ENCODE measurements at places on chromosomes 6 and 20.

DNA sequence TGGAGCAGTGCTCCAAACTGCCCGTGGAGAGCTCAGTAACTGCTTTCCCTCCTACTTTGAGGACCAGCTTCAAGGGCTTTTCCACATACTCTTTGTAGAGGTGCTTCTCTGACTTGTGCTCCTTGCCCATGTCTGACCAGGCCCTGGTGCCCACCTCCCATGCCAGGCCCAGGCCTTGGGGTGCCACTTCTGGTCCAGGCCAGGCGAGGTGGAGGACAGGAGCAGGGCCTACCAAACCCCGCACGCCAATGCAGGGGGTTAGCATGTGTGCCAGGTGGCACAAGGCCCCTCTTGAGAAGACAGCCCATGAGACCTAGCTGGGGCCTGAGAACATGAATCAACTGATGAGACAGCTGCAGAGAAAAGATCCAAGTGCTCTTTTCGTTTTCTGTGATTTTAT, 47.0 kb upstream of the PLN start:
- DNase-seq = no peak

GRCh38 chr6:12485226-12485764, 195.1 kb downstream of the EDN1 start:
- DNase-seq = no peak

- DNase-seq = no peak
Measured at GRCh38 chr6:149458196-149458595, 26.6 kb downstream of the ZC3H12D start.

- DNase-seq = no peak
Measured at GRCh38 chr6:84553527-84553926, 210.9 kb downstream of the TBX18 start.

GRCh38 chr20:59120491-59120890, 43.1 kb upstream of the ZNF831 start:
- DNase-seq = no peak

DNA sequence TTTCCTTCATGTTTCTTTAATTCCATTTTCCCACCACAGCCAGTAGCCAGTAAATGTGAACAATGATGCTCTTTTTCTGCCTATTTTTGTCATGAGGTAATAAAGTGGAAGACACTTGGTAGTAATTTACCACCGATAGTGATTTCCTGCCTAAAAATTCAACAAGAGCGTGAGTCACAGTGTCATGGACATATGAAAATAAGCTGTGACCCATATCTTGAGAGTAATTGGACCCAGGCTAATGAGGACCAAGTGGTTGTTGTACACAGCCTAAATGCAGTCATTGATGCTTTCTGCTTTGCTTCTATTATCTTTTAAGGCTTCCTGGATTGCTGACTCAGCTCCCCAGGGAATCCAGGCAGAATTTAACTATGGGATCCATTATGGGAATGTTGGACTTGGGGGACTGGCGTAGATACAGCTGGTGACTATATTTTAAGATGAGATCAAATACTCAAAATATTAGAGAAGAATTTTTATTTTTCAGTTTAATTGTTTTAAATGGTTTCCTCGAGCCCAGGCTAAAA, 265.9 kb upstream of the FERMT1 start:
- DNase-seq = no peak

- DNase-seq = no peak
Measured at GRCh38 chr20:6626805-6627204, 140.7 kb upstream of the BMP2 start.

DNA sequence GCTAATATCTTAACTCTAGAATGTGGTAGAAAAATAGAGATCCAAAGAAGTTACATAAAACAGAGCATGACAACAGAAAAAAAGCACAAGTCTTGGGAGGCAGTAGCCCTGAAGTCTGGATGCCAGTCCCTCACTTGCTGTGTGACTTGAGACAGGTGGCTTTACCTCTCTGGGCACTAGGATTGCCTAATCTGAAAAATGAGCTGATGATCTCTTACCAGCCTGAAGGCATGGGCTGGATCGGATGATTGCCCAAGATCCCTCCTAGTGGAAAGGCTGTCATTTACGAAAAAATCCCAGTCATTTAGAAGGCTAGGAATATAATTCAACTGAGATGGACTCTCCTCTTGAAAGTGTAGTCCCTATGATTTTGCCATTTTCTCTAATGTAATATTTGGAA, 10.9 kb upstream of the GCM1 start:
- peak; percentile 20 for DNase-seq

DNA sequence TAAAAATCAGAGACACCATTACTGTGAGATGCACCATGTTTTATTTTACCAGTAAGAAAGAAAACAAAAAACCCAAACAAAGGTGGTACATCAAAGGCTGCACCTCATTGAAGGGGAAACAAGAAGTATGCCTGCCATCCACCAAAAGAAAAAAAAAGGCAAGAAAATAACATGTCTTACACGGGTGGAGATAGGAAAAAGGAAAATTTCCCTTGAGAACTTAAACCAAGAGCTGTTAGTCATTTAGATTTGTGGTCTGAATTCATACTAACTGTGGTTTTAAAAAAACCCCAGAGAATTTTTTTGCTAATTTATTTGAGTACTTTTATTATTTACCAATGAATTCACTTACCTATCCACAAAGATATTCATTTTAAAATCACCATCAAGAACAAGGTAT, 144.0 kb downstream of the LRRC1 start:
- DNase-seq = no peak

DNA sequence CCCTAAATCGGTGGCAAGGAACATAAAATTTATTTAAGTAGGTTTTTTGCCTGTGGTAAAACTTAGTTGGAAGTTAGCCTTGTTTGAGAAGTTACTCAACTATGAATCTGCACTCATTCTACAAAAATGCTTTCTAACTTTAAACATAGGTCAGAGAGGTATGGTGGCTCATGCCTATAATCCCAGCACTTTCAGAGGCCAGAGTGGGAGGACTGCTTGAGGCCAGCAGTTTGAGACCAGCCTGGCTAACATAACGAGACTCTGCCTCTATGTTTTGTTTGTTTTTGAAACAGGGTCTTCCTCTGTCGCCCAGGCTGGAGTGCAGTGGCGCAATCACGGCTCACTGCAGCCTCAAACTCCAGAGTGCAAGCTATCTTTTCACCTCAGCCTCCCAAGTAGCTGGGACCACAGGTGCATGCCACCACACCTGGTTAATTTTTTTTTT, 16.2 kb downstream of the USP49 start:
- peak; percentile 50 for DNase-seq

DNA sequence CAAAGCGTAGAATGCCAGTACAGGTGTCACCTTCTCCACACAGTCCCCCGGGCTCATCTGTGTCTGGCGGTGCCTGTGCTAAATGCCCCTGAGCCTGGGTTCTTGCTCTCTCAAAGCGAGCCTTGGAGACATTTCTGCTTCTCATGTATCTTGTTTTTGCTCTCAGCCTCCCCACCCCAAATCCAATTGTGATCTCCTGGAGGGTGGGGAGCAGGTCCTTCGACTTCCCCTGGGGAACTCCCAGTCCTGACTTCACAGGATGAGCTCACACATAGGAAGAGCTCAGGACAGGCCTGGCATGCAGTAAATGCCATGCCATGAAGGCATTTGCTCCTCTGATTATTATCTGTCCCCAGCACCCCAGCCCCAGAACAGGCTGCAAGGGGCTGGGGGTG, 58.1 kb downstream of the NOL4L start:
- no peak for DNase-seq

DNA sequence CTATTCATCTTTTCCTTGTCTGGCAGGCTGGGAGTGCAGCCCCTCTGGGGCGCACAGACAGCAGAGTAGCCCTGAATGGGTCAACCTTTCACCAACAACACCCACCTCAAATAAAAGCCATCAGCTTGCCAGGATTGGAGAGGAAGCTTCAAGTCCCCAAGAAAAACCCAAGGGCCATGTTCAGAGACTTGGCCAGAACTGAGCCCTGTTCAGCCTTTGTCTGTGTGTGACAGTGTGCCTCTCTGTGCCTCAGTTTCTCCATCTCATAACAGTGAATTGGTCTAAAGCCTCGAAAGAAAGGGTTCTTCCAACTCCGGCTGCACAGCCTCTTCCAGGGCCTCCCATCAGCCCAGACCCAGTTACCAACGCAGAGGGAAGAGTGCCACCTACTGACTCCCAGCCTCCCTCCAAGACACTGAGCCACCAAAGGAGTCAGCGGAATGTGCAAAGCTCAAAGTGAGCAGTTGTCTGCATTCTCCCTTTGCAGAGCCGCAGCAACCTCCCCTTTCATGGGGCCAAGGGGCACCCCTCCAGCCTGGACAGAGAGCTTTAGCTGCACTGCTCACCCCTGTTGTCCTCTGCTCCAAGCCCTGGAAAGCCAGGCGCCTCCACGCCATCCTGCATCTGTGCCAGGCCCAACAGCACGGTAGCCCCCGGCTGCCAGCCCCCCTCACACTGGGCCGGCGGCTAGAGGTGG, 82.7 kb upstream of the TOP1 start:
- peak; percentile 80 for DNase-seq

DNA sequence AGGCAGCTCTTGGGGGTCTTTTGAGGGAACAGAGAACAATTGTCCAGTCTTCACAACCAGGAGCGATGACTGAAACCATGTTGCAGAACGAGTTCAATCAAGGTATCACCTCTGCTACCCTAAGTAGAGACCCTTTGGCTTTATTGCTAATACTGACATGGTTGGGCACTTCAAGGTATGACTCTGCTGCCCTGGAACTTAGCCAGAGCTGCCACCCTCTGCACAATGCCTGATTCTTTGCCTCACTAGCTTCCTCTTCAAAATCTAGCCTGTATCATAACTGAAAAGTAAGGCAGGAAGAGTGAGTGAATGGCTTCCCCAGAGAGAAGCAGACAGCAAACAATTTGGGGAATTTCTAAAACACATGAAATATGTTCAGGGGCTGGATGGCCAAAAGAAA, 592.7 kb upstream of the NRSN1 start:
- no peak for DNase-seq

DNA sequence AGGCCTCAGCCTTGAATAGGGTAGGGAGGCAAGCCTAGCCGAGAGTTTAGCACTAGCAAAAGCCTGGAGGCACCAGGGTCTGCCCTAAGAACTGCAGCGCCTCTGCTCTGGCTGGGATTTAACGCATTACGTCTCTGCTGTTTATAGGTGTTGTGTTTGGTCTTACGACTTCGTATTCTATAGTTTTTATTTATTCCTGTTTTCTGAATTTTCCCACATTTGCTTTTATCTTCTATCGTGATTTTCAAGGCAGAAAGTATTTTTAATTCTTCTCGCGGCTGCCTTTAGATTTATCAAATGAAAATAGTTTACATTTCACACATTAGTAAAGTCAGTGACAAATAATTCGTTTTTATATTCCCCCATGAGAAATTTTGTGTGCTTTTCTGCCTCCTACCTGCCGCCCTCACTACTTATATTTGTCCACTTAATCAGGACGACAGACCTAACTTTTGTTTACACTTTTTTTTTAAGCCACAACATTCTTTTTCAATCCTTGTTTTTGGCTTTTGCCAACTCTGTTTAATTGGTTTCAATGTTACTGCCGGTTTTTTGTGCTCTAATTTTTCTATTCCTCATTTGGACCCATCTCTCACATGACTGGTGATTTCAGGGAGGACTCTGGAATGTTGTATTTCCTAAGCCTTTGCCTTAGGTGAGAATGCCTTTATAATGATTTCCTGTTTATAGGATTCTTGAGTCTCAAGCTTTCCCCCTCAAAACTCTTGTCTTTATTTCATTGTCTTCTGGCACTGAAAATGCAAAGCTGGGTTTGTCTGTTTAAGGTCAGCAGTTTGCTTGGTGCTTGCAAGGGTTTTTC, 1.3 kb upstream of the LZTS3 start:
- no peak for DNase-seq

DNA sequence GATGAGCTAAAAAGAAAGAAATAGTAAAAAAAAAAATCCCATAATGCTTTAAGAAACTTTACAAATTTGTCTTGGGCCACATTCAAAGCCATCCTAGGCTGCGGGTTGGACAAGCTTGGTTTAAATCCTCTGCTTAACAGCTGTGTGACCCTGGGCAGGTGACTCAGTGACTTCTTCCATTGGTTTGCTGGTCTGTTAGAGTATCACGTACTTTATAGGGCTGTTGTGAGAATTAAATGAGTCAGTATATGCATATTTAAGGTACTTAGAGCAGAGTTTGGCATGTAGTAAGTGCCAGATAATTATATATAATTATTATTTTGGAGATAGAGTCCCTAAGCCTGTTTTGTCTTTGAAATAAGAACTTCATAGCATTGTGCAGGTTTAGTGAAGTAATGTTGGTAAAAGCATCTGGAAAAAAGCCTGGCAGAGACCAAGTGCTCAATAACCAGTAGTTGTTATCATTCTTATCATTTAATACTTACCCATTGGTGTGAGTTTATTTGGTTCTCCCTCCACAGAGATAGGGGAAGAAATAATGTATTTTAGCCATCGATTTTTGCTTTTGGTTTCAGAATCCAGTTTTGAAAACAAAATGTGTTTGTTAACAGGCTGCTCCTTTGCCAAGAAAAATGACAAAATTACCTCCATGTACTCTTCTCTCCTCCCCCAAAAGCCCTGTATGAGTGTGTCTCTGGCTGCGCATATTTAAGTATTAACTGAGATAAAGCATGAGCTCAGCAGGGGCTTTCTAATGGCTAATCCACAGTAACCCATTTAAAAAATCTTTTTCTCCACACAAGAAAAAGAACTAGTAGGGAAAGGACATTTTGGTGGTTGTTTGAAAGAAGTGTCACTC, 67.2 kb downstream of the FOXO3 start:
- no peak for DNase-seq

DNA sequence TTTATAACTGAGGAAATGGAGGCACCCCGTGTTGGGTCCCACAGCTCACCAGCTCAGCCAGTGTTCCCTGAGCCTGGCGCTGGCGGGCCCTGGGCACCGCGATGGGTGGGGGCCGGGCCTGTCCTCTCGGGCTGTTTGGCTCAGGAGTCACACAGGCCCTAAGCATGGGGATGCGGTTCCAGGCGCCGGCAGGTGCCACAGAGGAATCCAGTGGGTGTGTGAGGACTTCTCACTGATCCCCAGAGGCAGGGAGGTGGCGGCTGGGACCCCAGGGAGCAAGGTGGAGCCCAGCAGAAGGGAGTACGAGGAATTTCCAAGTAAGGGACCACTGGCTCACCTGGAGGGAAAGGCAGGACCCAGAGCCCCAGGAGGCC, 57.5 kb downstream of the IRF4 start:
- DNase-seq = no peak

DNA sequence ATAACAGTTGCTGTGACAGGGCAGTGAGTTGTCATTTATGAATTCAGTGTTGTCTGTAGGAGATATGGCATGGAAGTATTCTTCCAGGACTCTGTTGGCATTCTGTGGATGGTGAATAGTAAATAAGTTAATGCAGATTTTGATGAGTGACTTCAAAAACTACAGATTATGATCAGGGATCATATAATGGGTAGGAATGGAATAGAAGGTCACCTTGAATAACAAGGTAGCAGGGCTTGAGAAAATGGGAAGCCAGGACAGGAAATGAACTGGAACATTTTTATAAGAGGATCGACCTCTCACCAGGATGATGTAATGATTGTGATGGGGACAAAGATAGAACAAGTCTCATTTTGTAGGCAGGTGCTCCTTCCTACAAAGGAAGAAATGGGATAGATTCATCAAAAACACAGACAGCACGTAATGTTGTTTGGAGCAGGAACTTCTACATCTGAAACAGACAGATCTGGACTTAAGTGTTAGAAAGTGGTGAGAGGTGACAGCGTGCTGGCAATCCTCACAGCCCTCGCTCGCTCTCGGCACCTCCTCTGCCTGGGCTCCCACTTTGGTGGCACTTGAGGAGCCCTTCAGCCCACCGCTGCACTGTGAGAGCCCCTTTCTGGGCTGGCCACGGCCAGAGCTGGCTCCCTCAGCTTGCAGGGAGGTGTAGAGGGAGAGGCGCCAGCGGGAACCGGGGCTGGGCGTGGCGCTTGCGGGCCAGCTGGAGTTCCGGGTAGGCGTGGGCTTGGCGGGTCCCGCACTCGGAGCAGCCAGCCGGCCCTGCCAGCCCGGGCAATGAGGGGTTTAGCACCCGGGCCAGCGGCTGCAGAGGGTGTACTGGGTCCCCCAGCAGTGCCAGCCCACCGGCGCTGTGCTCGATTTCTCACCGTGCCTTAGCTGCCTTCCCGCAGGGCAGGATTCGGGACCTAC, 30.8 kb upstream of the SSR1 start:
- no peak for DNase-seq
